Activated T-cell treated with anti-CD3 and anti-CD28 coated beads, Interleukin-2, amount 50 U/mL, for 72 hours (primary cell): ENCODE measurements at places on chromosomes 16 and 17.

GRCh38 chr17:41967921-41968578 lies 1.5 kb downstream of the CNP start:
- no peak for DNase-seq

GRCh38 chr16:12081048-12081404 lies 104.5 kb downstream of the SNX29 start:
- peak; percentile 61 for DNase-seq

DNA sequence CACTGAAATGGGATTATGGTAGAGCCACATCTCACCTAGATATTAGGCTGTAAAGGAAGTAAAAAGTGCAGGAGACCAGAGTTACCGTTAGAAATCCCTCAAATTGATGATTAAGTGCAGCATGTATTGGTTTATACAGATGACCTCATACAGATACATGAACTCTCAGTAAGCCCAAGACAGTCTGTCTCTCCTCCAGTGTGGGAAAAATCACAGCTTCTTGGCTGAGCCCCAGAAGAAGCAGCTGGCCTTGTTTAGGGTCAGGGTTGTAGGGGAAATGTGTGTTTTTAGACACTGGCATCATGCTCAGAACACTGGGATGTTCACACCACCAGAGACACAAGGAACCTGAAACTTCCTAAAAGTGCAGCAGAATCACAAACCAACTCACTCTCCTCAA lies 135.9 kb downstream of the KATNIP start:
- DNase-seq: no peak

GRCh38 chr17:22692066-22692805 lies 999.9 kb downstream of the KCNJ18 start:
- DNase-seq: no peak

DNA sequence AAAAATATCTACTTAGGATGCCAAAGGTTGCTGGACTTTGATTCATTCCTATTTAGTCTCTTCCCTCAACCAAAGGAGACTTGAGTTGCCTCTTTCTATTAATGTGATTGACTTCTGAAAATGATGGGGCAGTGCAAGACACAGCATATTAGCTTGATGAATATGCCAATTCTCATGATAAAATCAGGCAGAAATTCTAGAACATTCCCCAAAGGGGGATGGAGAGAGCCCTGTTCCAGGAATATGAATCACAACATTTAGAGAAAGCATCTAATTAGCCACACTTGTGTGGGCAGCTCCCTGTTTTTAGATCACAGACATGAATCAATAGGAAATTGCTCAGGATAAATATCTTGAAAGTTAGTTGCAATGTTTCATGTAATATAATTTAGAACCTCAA lies 584.0 kb upstream of the CDH8 start:
- no peak for DNase-seq

DNA sequence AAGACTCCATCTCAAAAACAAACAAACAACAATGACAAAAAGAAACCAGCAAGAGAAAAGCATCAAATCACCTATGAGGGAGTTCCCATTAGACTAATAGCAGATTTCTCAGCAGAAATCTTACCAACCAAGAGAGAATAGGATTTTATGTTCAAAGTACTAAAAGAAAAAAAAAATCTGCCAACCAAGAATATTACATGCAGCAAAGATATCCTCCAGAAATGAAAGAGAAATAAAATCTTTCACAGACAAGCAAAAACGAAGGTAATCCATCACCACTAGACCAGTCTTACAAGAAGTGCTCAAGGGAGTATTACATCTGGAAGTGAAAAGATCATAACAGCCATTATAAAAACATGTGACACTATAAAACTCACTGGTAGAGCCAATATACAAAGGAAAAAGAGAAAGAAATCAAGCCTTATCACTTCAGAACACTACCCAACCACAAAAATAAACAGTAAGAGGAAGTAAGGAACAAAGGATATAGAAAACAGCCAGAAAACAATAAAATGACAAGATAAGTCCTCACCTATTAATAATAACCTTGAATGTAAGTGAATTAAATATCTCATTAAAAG lies 66.3 kb downstream of the STX8 start:
- no peak for DNase-seq

GRCh38 chr17:74474043-74474792 lies 7.8 kb downstream of the CD300A start:
- DNase-seq: no peak

- DNase-seq: no peak
Observed at GRCh38 chr16:2188395-2188794, 8.0 kb downstream of the CASKIN1 start.

- no peak for DNase-seq
Observed at GRCh38 chr16:1444730-1445517, 568 bp upstream of the CCDC154 start.

GRCh38 chr16:11946433-11946832 lies 4.6 kb upstream of the NPIPB2 start:
- no peak for DNase-seq

GRCh38 chr17:47205419-47205963 lies 3.7 kb upstream of the MYL4 start:
- peak; percentile 74 for DNase-seq

- no peak for DNase-seq
Observed at GRCh38 chr16:49698931-49699840, 156.7 kb downstream of the ZNF423 start.
